ENCODE measurements at places on chromosomes 7 and 10.
A peak's percentile ranks its signal among the peaks of the same experiment; 100 is the strongest.

GRCh38 chr10:73247509-73248258, 629 bp upstream of the DNAJC9 start:
- no peak for DNase-seq

- no peak for DNase-seq
Observed at GRCh38 chr10:45468079-45468478, 94.1 kb downstream of the ALOX5 start.

DNA sequence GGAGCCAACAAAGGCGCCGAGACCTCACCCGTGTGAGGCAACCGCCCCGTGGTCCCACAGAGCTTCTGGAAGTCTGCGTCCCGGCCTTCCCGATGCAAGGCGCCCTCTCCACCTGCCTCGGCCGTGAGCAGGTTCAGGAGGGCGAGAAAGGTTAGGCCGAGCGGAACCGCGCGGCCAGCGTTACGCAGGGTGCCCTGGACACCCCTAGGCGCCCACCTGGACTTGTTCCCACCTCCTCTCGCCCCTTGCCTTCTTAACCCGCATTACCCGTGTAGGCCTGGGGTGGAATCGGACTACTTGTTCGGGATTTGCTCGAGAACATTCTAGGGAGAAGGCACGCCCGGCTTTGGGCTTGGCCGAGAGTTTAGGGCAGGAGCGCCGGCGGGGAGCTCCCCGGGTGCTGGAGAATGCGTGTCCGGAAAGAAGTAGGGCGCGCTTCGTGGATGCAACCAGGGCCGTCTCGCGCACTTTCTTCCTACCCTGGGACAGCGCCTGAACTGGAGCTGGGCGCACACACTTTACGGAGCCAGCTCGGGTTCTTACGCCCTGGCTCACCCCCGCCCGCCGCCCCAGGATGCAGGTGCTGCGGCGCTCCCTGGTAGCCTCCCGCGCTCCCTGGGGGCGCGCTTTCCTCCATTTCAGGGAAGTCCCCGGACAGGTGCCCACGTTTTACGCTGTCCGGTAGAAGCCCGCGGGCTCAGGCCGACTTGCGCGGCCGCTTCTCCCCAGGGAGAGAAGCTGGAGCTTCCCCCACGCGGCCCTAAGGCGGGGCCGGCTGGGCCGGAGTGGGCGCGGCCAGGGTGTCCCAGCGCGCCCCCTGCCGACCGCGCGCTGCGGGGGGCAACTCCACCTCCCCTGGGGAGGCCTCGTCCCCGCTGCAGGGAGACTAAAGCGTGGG, 74.5 kb downstream of the INSIG1 start:
- DNase-seq: no peak

GRCh38 chr7:98836811-98837629, 32.8 kb downstream of the TMEM130 start:
- DNase-seq: no peak

DNA sequence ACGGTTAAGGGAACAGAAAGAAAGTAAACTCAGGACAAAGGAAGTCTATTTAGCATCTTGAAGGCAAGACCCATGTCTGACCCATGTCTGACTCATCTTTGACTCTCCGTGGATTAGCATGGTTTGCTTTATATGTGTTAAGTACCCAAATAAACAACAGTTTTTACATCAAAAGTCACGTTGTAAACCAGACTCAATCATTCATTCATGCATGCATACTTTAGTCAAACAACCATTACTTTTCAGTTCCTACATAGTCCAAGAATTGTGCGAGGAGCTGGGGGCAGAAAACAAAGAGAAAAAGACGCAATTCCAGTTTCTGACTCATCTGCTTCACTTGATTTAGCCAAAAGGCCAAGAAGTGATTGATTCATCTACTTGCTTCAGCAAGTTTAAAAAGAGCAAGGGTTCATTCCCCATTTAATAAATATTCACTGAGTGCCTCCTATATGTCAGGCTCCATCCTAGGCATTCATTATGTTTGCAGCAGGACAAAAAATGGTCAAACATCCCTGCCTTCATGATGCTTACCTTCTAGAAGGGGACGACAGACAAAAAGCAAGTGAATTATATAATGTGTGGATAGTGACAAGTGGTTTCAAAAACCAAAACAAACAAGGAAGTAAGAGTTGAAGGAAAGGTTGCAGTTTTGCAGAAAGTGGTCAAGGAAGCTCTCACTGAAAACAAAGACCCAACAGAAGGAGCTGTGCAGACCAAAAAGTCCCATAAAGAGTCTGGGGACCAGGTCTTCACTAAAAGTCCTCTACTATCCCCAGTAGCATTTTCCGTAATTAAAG, 116.2 kb downstream of the FAM107B start:
- no peak for DNase-seq

GRCh38 chr7:85897967-85898366, 711.1 kb upstream of the SEMA3D start:
- no peak for DNase-seq

- no peak for DNase-seq
Observed at GRCh38 chr7:77566421-77566820, 29.3 kb downstream of the PTPN12 start.

- no peak for DNase-seq
Observed at GRCh38 chr10:61047788-61048560, 104.0 kb upstream of the RHOBTB1 start.

- peak; percentile 10 for DNase-seq
Observed at GRCh38 chr7:140005754-140006503, 56.8 kb downstream of the PARP12 start.

- no peak for DNase-seq
Observed at GRCh38 chr10:52440612-52441285, 126.7 kb downstream of the DKK1 start.

- DNase-seq: no peak
Observed at GRCh38 chr10:36903040-36903439, 222.4 kb upstream of the ANKRD30A start.

GRCh38 chr10:65196111-65196510, 1674.9 kb downstream of the REEP3 start:
- DNase-seq: no peak

- DNase-seq: no peak
Observed at GRCh38 chr10:5659702-5660528, 6.5 kb downstream of the ASB13 start.

GRCh38 chr7:117876761-117877160, 3.5 kb upstream of the CTTNBP2 start:
- no peak for DNase-seq

DNA sequence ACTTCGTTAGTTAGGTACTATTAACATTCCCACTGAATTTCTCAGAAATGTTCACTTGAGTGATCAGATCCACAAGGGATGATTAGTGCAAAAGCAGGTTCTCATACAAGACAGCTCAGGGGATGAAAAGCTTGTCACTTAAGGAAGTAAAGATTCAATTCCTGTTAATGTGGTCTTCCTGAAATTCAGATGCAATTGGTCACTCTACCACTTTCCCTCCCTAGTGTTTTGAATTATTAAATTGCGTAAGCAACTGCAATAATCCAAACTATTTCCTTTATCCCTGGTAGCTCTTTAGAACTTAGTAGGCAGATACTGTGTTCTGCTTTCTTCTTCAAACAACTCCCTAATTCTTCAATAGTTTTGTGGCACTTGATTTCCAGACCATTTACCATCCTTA, 121.4 kb downstream of the MAGI2 start:
- no peak for DNase-seq

GRCh38 chr10:119319161-119319919, 112.0 kb downstream of the GRK5 start:
- DNase-seq: no peak

- no peak for DNase-seq
Observed at GRCh38 chr10:122128357-122128756, 139.4 kb downstream of the TACC2 start.

- no peak for DNase-seq
Observed at GRCh38 chr7:27663989-27664331, 1.3 kb upstream of the HIBADH start.
